ENCODE measurements at places on chromosomes 7 and 10.

GRCh38 chr10:6891924-6892323 lies 311.8 kb upstream of the PRKCQ start:
- no peak for DNase-seq

DNA sequence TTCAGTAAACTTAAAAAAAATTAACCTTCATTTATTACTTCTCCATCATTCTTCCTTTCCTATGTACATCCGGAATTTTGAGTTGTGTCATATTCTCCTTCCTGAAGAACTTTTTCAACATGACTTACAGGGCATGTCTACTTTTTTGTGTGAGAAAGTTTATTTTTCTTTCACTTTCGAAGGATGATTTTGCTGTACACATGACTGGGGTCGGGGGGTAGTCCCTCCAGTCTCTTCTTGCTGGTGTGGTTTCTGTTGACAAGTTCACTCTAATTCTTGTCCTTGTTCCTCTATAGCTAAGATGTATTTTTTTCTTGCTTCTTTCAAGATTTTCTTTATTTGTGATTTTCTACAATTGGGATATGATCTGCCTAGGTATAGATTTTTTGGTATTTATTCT lies 55.8 kb downstream of the INPP5A start:
- DNase-seq = no peak

- DNase-seq = peak; percentile 30
These were observed 181.3 kb downstream of the CDK14 start for GRCh38 chr7:90777465-90777864.

DNA sequence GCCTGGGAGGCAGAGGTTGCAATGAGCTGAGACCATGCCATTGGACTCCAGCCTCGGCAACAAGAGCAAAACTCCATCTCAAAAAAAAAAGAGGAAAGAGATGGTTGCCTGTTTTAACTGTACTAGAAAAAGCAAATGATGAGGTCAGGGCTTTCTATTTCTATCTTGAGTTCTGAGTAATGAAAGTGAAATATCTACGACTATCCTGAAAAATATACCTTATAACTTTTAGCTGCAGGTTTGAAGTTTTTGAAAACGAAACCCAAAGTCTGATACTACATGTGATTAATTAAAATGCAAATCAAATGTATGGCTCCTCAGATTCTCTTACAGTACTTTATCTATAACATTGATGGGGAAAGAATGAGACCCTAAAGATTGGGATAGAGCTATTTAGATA lies 636.2 kb upstream of the LRRN3 start:
- no peak for DNase-seq

DNA sequence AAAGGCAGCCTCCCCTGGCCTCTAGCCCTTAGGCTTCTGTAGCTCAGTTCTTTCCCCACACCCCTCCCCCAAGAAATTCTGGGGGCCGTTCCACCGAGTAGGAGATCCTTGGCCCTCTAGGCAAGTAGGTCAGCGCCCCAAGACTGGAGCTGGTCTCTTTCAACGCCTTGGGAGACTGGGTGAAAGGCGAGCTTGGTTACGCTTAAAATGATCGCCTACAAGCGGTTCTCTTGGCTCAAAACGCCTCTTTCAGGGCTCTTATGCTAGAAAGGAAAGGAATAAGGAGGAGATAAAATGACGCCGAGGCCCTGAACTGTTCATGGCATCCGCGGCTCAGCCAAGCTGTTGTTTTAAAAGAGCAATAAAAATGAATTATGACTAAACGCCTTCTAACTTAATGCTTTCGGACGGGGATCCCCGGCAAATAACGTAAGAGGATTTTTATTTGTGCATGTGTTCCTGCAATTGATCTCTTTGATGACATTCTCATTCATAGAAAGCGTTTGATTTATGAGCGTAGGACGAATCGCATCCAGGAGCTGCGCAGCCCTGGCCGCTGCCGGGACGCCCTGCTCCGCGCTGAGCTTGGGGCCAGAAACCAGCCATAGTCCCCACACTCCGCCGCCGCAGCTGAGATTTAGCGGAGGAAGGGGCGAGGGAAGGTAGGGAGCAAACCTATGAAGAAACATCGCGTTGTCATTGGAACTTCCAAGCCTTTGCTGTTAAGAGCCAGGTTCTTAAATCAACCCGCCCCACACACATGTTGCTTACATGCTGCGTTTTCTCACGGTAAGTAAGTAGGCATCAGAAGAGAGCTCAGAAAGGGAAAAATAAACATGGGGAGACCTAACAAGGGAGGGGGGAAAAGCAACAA lies 3.0 kb upstream of the HOXA1 start:
- DNase-seq = no peak

- no peak for DNase-seq
These were observed 28.1 kb upstream of the PTN start for GRCh38 chr7:137371616-137372015.

DNA sequence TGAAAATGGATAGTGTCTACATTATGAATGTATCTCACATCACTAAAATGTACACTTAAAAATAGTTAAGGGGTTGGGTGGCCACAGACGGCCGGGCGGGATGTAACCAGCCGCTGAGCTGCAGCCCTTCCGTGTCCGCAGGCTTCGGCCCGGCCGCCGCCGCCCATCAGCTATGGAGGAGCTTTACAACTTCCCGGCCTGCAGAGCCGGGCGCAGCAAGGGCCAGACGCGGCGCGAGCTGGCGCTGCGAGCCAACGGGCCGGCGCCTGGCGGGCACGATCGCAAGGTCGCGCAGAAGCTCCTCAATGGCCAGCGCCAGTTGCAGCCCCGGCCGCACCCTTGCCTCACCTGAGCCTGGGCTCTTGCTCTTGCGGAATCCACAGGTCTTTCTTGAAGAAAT lies 69.1 kb downstream of the KMT2C start:
- DNase-seq = no peak

- no peak for DNase-seq
These were observed 80.4 kb downstream of the HIP1 start for GRCh38 chr7:75658369-75658768.

DNA sequence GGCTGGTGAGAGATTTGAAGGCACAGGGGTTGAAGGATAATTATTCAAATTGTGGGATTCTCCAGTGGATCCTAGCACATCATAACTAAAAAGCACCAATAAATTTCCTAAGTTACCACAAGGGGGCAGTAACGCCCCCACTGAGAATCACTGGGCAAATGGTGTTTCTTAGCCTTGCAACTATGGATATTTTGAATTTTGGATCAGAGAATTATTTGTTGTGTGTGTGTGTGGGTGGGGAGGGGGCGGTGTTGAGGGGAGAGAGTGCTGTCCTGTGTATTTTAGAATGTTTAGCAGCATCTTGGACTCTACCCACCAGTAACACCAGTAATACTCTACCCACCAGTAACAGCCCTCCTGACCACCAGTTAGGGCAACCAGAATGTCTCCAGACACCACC lies 63.3 kb upstream of the PRKG1 start:
- DNase-seq = peak; percentile 72

DNA sequence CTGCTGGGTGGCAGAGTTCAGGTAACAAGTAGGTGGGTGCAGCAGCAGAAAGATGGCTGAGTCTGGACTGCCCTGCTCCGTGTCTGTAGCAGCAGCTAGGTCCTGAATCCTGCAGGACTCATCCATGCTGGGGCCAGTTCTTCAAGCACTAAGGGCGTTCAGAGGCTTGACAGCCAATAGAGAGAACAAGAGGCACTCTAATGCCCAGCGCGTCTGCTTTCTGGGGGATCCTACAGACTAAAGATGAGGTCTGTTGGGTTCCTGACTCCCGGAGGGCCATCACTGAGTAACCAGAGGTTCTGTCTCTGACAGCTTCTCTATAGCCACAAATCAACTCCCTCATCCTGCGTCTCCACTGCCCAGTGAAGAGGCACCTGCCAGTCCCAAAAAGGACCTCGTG lies 125.5 kb downstream of the PTPN20 start:
- no peak for DNase-seq

DNA sequence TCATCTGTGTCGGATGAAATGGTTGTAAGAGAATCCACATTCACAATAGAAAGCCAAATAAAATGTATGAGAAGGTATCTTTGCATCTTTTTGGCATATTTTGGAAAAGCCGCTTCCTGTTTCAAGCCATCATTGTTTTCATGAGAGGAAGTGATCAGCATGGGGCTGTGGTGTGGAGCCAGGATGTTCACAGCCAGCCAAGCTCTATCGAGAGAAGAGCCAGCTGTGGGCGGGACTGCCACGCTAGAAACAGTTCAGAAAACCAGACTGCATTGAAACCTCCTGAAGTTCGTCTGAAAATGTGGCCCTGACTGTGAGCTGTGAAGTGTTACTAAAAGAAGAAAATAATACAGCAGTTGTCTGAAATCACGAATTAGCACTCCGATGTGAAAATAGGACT lies 21.2 kb upstream of the NPS start:
- DNase-seq = no peak

GRCh38 chr10:13219685-13220670 lies 14.2 kb downstream of the UCMA start:
- DNase-seq = peak; percentile 14

- peak; percentile 79 for DNase-seq
These were observed 17.9 kb downstream of the RTKN2 start for GRCh38 chr10:62250594-62251198.

- DNase-seq = no peak
These were observed 15.5 kb downstream of the TECPR1 start for GRCh38 chr7:98236355-98237185.

DNA sequence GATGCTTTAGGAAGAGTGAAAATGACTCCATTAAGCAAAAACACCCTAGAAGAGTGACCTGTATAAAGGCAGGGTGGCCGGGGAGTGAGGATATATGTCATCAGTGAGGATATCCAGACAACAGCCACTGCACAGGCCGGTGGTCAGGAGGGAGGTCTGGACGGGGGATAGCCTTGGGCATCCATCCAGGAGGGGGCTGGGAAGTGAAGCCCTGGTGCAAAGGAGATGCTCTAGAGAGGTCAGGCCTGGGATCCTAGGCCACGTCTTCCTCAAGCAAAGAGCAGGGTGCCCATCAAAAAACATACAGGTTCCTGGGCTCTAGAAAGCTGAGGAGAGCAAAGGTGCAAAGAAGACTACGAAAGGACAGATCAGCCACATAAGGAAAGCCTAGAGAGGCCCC lies 25.6 kb downstream of the FAM171A1 start:
- no peak for DNase-seq
